Stimulated activated naive B cell treated with anti-CD40 and anti-IgM and Interleukin-4, amounts not matched to agents 10 μg/mL and 1 μg/mL and 100 μg/mL, for 72 hours (primary cell): ENCODE measurements at places on chromosomes 3 and 15.

DNA sequence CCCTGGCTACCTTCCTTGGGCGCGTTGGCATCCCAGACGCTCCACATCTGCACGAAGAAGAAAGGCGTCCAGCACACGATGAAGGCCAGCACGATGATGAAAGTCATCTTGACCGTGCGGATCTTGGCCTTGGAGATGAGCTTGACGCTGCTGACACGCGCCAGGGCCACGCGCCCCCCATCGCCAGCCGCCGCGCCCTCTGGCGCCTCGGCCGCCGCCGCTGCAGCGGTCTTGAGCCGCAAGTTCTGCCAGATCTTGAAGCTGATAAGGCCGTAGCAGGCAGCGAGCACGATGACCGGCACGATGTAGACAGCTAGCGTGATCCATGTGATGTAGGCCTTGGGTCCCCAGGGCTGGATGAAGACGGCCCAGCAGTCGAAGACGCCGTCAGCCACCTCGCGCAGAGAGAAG lies 2.2 kb downstream of the OXTR start:
- DNase-seq = no peak

GRCh38 chr3:141456301-141456625 lies 30.6 kb upstream of the RASA2 start:
- no peak for DNase-seq

GRCh38 chr15:33720952-33721351 lies 247.3 kb upstream of the CHRM5 start:
- DNase-seq = no peak

- DNase-seq = no peak
These were observed 352.8 kb upstream of the SEMA6D start for GRCh38 chr15:47364230-47365141.

GRCh38 chr15:36218991-36219390 lies 360.4 kb upstream of the CDIN1 start:
- DNase-seq = no peak

DNA sequence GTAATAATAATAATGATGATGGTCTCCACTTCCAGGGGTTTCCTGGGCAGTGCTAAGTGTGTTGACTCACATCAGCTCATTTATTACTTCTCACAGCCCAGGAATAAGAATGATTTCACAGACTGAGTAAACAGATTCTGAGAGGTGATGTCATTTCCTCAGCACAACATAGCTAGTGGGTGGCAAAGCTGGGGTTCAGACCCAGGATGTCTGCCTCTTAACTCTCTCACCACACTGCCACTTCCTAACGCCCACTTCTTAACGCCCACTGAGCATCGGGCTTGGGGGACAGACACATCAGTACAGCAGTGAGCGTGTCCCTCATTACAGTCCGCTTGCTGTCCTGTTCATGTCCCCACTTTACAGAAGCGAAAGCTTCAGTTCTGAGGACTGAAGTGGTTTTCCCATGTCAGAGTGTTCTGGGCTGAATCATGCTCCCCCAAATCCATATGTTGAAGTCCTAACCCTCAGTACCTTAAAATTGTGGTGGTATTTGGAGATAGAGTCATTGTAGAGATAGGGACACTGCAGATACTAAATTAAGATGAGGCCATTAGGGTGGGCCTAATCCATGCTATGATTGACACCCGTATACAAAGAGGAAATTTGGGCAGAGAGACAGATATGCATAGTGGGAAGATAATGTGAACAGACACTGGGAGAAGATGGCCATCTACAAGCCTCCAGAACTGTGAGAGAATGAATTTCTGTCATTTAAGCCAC lies 68.0 kb downstream of the ATP2B2 start:
- DNase-seq = peak; percentile 43

- no peak for DNase-seq
These were observed 10.4 kb upstream of the CCDC14 start for GRCh38 chr3:123971406-123971805.

DNA sequence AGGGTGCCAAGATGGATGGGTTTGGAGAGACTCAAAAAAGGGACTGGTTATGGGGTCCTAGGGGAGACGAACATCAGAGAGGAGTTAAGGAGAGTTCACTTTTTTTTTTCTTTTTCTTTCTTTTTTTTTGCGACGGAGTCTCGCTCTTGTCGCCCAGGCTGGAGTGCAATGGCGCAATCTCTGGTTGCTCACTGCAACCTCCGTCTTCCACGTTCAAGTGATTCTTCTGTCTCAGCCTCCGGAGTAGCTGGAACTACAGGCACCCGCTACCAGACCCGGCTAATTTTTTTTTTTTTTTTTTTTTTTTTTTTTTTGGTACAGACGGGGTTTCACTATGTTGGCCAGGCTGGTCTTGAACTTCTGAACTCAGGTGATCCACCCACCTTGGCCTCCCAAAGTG lies 1.2 kb downstream of the SPINT1 start:
- no peak for DNase-seq

DNA sequence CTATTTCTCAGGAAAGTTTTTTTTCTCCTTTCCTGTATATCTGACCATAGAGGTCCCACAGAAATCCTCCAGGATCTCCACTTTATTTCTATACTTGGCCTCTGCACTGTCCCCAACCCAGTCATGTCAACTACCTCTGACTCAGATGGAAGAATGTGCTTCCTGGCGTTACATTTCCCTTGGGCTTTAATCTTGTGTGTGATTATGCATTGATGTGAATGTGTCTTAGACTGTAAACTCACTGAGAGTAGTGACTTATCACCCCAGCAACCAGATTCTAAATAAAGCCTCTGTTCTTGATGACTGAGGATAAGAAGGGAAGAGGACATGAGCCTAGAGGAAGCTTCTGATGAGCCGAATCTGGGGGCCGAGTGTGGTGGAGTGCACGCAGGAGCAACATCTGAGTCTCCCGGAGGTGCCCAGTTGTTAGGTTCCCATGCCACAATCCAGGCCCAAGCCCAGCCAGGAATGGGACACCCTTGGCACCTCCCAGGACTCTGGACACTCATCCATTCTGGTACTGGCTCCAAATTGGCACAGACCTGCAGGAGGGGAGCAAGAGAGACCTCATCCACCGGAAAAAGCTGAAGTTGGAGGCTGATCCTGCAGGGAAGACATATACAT lies 32.1 kb upstream of the HEG1 start:
- no peak for DNase-seq

- DNase-seq = no peak
These were observed 89.5 kb downstream of the RPL22L1 start for GRCh38 chr3:170780471-170780870.

- no peak for DNase-seq
These were observed 69.4 kb downstream of the SCN10A start for GRCh38 chr3:38746641-38747040.

DNA sequence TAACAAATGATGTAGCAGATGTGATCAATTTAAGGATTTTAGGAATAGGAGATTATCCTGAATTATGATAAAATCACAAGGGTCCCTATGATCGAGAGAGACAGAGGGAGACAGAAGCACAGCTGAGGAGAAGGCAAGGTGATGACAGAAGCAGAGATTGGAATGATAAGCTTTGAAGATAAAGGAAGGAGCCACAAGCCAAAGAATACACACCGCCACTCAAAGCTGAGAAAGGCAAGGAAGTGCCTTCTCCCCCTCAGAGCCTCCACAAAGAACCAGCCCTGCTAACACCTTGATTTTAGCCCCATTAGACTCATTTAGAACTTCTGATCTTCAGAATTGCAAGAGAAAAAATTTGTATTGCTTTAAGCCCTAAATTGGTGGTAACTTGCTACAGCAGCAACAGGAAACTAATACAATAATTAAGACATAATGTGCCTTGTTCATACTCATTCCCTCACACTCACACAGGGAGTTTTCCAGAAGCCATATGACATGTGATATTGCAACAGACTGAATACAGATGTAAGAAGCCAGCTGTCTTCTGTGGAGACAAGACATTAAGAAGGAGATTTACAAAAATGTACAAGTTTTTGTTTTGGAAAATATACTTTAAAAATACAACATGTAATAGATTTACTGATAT lies 38.2 kb downstream of the TRANK1 start:
- DNase-seq = no peak

DNA sequence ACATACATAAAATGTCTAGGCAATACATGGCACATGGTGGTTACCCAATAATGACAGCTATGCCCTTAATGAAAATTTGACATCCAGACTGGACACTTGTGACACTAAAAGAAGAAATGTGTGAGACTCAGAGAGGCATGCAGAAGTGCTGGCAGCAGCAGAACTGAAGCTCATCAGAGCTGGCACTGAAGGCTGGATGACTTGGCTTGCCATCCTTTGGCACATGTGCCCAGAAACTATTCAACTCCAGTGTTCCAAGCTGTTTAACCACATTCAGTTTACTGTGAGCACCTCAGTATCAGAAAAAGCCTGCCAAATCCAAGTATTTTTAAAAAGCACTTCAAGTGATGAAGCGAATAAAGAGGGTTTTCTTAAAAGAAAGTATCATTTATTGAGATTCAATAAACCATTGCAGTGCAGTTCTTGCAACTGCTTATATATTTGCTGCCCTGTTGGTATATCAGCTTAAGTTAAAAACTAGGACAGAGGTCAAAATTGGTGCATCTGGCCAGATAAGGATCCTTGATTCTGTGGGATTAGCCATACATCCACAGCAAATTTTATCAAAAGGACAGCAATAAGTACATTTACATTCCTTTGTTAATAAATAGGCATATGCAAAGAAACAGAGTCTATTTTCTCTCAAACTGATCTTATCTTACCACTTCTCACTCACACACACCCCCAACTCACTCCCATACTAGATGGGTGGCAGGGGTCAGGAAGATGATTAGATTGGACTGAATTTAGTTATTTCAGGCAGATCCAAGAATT lies 15.8 kb downstream of the IGSF11 start:
- no peak for DNase-seq

- no peak for DNase-seq
These were observed 143.0 kb downstream of the ARPP21 start for GRCh38 chr3:35782355-35782754.

DNA sequence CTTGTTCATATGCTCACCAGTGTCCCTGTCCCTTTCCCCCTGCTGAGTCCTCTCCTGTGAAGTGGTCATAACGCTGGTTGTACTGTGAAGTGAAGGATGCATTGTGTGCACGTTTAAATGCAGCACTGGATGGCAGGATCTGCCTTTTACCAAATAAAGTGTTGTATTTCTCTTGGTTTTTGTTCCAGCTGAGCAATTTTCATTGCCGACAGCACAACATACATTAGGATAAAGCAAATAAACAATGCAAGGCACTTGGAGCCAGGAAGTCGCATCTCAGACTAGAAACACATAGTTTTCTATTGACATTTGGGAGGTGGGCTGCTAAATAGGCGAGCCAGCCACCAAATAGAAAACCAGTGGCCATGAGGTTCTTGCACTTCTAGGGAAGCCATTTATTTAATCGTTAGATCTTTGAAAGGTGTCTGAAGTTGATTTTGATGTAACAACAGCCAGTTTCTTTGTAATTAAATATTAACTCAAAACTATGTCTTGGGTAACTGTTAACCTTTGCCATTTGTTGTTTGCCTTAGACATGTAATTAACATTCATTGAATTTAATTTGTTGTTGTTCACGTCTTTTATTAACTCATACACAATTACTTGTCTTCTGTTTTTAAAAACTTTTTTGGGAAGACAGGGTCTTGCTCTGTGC lies 185.3 kb downstream of the FNDC3B start:
- no peak for DNase-seq

- DNase-seq = no peak
These were observed 31.7 kb downstream of the CSNK1G1 start for GRCh38 chr15:64324165-64324877.

DNA sequence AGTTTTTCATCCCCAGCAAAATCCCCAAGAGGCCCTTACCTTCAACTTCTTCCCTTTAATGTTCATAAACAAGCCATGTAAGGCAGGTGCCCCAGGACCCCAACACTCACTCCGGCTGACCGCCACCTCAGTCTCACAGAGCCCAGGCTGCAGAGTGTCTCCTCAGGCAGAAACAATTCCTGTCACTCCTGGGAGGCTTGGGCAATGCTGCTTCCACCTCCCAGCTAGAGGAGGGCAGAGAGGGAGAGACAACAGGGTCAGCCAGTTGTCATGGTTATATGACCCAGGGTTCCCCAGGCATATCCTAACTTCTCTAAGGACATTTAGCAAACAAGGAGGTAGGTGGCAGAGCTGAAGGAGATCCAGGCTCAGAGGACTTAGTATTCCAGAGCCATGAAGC lies at the start of gene PLIN1:
Gene PLIN1 (minus strand): TSS at position 156 of the 400 bp plus-strand sequence. CDS start 1,878 bp downstream, outside the sequence.
- DNase-seq = no peak

GRCh38 chr15:92112711-92113110 lies 259.2 kb downstream of the SLCO3A1 start:
- DNase-seq = no peak

DNA sequence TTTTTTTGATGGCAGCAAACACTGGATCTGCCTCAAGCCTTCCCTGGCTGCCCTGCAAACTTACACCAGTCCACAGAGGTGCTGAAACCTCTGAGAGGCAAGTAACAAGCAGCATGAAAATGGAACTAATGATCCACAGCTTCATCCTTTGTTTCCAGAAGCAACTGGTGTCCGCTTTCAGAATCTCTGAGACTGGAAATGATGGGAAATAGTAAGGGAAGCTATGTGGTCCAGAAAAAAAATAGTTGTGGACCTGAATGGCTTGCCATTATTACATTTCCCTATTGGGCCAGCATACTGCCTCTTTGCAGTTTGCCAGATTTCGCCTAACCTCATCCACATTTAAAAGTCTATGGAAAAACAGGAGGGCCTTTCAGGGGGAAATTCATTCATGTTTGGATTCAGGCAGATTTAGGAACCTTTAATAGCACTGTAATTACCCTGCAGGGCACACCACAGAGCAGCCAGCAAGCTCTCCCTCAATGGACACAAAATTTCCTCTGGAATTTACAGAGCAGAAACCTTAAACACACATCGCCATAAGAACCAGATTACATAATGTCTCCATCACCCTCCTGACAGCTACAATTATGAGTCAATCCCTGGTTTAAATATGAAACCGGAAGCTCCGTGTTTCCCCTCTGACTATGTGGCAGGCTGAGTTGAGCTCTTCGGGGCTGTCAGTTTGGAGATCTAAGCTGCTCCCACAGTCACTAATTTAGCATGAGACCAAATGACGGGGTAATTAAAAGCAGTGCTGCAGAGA lies 134.4 kb downstream of the TMCO5A start:
- DNase-seq = peak; percentile 58

GRCh38 chr3:74267131-74267530 lies 347.3 kb downstream of the CNTN3 start:
- no peak for DNase-seq

GRCh38 chr15:40055576-40056293 lies 16.8 kb upstream of the SRP14 start:
- no peak for DNase-seq

DNA sequence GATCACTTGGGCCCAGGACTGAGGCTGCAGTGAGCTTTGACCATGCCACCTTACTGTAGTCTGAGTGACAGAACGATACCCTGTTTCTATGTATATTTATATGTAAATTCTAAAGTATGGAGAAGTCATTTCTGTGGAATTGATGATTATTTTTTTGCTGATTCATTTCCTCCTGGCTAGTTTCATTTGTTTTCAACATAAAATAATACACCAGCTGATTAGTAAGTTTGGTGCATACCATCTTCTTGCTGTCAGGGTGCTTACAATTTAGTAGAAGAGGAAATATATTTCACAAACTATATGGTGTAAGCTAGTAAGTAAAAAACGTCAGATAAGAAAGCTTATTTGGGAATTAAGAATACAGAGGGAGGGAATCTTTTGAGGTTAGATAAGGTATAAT lies 36.0 kb downstream of the SLC25A26 start:
- DNase-seq = no peak

GRCh38 chr3:13419505-13420044 lies 547 bp downstream of the NUP210 start:
- DNase-seq = peak; percentile 60

GRCh38 chr3:127706312-127706711 lies 33.6 kb downstream of the ABTB1 start:
- no peak for DNase-seq

- no peak for DNase-seq
These were observed 399.6 kb downstream of the LPP start for GRCh38 chr3:188553569-188553968.
